ENCODE measurements at places on chromosomes 16 and 17. TPM values are rescaled to one million over a fixed set of nuclear protein-coding genes. Genes with fewer than 3 reads are reported as not detected.

Gene CPNE7
- total RNA-seq: 75.2 TPM

Gene ACLY
- 289 TPM for total RNA-seq

Gene OR1D2
- not detected for total RNA-seq

Gene HBA2
- total RNA-seq: not detected

Gene METTL23
- 52.7 TPM for total RNA-seq

Gene HSF4
- 16.5 TPM for total RNA-seq

Gene CTRL
- total RNA-seq: 1.6 TPM

Gene SNX20
- not detected for total RNA-seq

Gene RCVRN
- not detected for total RNA-seq

Gene CDK10
- 37.1 TPM for total RNA-seq

Gene CUEDC1
- 66.2 TPM for total RNA-seq
